ENCODE measurements at places on chromosomes 7 and 10. TPM values are rescaled to one million over a fixed set of nuclear protein-coding genes. Genes with fewer than 3 reads are reported as not detected.
A peak's percentile ranks its signal among the peaks of the same experiment; 100 is the strongest.

SVIL gene
- total RNA-seq = 1,088 TPM

CRYGN gene
- total RNA-seq = 0.15 TPM

OPALIN gene
- total RNA-seq = not detected

SLC13A4 gene
- not detected for total RNA-seq

RTKN2 gene
- total RNA-seq = 0.09 TPM

MYH16 gene
- not detected for total RNA-seq

DNA sequence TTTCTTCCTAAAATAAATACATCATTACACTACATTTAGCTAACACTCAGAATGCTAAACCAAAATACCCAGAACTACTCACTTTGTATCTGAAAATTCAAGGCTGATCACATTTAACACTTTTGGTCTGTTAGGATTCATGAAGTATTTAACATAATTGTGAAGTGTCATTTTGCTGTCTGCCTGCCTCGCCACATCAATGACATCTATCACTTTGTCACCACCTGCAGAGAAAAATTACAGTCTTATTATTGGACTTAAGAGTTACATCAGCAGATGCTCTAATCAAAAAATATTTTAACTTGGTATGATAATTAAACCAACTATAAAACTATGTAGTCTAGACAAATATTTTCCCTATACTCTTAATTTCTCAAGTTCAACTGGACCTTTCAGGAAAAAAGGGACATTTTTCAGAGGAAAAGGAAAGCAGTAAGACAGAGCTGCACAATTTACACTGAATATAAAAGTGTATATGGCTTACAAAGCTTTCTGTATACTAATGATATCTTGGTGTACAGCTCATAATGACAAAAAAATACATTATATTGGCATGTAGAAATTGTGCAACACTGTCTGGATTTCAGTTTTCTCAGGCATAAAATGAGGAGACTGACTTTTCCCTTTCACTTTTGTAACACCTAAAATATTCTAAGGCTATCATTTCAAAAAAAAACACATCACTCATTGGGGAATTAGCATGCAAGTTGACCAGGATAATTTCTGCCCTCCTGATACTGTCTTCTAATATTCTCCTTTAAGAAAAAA is 49.2 kb downstream of the KDM7A start:
- no peak for DNase-seq

GRCh38 chr7:75968561-75969001 is 25.8 kb downstream of the TMEM120A start:
- DNase-seq = peak; percentile 90

DNA sequence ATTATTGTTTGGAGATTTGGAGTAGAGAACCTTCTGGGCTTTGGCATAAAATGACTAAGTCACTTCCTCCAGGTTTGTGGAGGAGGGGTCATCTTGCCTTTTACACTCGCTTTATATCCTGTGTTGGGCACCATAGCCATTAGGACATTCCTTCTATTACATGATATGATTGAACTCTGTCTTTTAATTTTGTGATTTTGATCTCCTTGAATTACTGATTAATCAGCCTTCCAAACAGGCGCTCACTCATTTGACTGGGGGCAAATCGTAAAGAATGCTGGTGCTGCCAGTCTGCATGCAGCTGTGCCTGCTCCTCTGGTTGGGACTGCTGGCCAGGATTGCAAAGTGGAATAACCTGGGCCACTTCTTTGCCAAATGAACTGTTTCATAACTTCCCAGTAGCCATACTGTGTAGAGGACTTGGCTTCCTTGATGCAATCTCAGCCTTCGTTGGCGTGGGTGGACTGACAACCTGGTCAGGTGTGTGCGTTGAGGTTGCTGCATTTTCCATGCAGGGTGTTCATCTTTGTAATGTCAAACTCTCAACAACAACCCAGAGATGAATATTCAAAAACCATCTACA is 65.9 kb upstream of the RAB11FIP2 start:
- DNase-seq = no peak

GRCh38 chr7:29254591-29254990 is 60.0 kb downstream of the CHN2 start:
- no peak for DNase-seq

DNA sequence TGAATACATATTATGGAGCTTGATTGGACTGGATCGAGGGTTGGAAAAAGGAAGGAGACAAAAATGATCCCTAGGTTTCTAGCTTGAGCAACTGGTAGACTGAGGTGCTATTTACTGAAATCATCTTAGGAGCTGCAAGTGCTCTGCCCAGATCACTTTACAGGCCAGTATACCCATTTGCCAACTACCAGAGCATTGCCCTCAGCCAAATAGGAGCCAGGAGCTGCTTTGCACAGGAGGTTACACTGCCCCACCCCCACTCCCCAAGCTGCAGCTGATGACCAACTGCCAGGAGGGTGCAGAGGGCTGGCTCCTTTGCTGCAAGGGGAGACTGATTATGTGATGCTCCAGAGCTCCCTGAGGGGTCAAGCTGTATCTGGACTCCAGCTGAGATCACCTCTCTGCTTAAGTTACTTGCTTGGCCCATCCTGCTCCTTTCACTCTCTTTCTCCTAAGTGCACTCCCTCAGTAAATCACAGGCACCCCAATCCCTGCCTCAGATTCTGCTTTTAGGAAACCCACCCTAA is 275.4 kb downstream of the ZEB1 start:
- no peak for DNase-seq

DNA sequence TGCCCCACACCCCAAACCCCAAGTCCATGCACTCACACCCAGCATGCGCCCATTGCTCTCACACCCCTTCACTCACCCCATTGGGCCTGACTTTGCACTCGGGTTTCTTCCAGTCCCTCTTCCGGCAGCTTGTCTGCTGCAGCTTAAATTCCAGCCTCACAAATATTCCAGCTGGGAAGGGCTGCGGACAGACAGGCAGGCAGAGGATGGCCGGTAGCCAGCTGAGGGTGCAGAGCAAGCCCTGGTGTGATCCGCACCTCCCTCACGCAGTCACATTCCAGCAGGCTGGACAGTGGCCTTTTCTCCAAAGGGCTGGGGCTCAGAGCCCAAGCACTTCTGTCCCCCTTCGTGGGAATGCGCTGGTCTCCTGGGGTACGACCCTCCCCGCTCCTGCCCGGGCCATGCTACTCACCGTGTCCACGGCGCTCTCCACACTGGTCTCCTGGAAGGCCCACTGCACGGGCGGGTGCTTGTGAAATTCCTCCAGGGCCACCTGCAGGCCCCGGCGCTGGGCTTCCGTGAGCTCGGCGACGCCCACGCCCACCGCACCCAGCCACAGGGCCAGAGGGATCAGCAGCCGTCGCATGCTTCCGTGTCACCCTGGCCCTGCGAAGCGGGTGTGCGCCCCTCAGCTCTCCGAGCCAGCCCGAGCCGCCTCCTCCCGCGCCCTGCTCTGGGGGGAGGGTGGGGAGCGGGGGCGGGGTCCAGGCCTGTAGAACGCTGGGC is 1.2 kb downstream of the RARRES2 start:
- DNase-seq = peak; percentile 52

DNA sequence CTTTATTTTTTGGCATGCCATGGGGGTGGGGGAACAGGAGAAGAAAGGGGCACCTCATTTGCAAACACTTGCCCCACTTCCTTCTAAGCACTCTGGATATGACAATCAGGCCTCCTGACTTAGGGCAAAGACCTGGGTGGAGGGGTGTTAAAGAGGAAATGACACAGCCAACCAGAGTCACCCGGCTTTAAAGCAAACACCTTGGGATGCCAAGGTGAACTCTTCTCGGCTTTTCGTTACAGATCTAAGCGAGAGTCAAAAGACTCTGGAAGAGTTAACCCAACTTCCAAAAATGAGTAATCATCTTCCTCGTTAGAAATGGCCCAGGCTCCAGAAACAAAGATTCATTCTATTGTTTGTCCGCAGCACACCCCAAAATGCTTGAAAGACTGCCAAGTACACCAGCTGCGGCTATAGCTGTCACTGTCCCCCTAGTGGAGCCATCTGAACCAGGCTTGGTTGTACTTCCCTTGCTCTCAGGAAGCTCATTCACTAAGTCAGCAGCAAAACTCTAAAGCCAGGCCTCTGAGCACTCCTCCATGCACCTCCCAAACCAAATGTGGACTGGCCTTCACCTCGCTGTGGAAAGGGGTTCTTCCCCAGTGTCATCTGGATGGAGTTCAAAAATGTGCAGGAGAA is 24.8 kb downstream of the FAM53B start:
- DNase-seq = peak; percentile 59

- DNase-seq = peak; percentile 38
Observed at GRCh38 chr10:78433076-78433595, 399.5 kb downstream of the RPS24 start.

DNA sequence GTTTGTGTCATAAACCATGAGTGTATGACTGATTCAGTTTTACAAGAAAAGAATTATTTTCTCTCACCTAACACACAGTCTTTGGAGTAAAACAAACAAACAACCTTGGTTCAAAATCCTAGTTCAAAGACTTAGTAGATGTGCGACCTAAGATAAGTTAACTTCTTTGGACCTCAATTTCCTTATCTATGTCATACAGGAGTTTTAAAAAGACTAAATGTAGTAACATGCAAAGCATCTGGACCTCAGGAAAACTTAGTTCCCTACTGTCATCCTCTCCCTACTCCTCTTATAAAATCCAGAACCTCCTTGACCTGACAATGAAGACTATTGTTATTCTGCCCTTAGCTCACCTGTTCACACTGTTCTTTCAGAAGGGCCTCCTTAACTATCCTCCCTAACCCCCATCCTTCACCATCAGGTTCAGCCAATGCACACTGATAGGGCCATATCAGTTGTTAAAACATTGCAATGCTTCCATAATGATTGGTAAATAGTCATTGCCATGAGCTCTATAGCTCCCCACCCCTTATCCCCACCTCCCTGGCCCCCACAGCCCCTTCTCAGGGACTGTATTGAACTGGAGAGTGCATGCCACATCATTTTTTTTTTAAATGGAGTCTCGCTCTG is 28.8 kb upstream of the CCNJ start:
- no peak for DNase-seq

- no peak for DNase-seq
Observed at GRCh38 chr10:86124734-86125133, 241.9 kb downstream of the GRID1 start.

GRCh38 chr7:27771111-27771510 is 31.1 kb downstream of the TAX1BP1 start:
- DNase-seq = no peak

- DNase-seq = no peak
Observed at GRCh38 chr7:2950578-2950977, 93.1 kb downstream of the CARD11 start.

All from psoas muscle (tissue), 8 donors.